ENCODE measurements at places on chromosomes 11 and 22.

DNA sequence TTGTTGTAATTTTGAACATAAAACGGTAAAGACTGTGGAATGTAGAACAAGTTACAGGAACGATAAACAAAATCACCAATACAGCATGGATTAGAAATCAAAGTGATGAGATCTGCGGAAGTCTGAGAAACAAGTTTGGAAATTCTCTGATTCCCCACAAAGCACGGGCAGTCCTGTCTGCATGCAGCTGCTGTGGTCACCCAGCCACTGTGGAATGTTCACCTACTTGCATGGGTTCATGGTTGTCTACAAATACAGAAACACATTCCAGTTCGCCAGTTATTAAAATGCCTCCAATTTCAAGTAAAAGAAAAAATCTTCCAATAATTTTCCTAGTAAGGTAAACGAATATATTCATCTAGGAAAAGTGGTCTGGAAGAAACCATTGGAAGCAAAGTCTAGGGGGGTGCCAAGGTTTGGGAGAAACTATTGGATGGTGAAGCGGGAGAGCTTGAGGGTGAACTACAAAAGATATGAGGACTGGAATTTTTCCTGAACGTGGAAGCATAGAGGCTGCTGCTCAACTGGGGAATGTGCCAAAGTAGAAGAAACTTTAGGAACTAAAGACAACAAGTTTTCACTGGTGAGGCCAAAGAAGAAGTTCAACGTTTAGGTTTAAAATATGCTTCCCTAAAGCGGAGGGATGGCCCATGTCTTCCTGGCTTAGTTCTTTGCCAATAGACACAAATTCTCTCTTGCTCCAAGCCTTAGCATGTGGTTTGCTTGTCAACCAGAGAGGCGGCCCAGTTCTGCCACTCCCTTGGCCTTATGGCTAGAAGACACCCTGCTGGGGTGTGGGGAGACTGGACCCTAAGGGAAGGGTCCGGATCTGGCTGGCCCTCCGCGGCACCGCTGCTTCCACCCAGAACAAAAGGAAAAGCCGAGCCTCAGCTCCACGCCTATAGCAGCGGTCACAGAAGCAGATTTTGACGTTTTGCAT lies 70.2 kb downstream of the CTTN start:
- no peak for DNase-seq

DNA sequence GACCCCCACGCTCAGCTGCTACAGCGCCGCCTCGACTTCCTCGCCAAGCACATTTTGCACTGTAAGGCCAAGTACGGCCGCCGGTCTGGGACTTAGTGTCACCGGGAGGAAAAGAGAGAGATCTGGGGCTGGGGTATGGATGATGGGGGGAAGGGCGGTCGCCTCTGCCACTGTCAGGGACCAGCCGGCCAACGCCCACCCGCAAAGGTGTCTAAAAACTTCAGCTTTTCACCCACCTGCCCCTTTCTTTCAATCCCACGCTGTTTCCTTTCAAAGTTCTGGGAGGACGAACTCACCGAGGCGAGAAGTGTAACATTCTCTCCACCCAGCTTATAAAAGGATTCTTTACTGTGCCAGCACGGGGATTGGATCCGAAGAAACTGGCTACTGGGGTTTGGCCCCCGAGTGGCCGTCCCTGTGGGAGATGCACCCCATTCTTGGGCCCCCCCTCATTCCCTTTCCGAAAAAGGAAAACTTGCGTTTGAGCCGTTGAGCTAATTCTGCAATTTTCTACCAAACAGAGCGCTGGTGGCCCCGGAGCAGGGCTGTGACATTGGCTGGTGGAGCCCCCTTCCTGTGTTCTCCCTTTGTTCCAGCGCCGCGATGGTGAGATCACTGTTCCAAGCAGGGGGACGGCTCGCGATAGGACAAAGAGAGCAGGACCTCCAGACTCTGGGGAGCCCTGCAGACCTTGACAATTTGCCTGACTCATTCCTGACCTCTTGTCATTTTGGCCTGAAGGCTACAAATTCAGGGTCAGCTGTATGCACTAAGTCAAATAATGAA lies 1.8 kb downstream of the FJX1 start:
- peak; percentile 62 for DNase-seq

DNA sequence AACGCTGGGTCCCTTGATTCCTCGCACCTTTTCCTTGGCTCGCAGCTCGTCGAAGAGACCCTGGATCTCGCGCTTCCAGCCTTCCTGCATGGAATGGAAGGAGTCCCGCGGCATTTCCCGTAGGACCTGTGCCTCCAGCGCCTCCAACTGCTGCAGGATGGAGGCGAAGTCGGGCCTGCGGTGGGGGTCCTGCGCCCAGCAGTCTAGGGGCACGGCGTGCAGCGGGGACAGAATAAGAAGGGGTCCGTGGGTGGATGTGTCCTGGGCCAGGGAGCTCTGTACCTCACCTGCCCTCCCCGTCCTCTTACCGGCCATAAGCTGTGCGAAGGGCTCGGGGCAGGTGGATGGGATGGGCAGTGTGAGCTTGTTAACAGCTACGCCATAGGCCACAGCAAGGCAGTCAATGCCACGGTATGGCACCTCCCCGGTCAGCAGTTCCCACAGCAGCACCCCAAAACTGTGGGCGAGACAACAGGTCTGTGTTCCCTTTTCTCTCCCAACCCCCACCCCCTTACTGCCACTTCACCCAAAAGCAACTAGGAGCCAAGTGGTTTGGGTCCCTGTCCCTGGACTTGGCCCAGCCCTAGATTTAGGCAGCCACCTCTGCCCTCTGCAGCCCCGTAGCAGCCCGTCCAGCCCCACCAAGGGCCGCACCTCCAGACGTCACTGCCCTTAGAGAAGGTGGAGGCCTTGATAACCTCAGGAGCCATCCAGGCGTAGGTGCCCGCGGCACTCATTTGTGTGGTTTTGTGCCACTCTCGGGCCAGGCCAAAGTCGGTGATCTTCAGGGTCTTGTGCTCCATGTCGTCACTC lies 6.2 kb downstream of the MAP3K11 start:
- no peak for DNase-seq

- DNase-seq, result no peak
Observed at GRCh38 chr22:23063539-23064380, 6.6 kb upstream of the GNAZ start.

DNA sequence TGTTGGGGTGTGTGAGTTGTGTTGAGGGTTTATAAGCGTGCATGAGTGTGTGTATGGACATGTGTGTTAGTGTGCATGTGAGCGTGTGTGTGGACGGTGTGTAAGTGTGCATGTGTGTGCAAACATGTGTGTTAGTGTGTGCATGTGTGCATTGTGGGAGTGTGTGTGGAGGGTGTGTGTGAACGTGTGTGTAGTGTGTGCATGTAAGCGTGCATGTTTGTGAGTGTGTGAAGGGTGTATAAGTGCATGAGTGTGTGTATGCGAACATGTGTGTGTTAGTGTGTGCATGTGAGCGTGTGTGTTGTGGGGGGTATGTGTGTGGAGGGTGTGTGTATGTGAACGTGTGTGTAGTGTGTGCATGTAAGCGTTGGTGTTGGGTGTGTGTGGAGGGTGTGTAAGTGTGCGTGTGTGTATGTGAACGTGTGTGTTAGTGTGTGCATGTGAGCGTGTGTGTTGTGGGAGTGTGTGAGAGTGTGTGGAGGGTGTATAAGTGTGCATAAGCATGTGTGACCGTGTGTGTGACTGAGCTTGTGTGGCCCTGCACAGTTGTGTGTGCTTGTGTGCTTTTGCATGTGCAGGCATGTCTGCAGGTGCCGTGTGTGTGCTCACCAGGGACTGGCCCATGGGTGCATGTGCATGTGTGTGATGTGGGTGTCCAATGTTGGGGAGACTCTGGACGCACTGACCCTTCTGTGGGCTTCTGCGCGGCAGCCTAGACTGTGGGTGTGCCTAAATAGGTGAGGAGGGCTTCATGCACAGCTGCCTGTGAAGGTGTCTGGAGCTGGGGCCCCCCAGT lies 866.2 kb downstream of the TBC1D22A start:
- no peak for DNase-seq

- DNase-seq, result no peak
Observed at GRCh38 chr11:26993965-26994457, at the start of gene FIBIN. TSS of gene FIBIN (plus strand) at chr11:26994112. CDS start at chr11:26994527, 415 bp downstream.

- DNase-seq, result no peak
Observed at GRCh38 chr11:21494946-21495345, 697.9 kb upstream of the ANO5 start.

DNA sequence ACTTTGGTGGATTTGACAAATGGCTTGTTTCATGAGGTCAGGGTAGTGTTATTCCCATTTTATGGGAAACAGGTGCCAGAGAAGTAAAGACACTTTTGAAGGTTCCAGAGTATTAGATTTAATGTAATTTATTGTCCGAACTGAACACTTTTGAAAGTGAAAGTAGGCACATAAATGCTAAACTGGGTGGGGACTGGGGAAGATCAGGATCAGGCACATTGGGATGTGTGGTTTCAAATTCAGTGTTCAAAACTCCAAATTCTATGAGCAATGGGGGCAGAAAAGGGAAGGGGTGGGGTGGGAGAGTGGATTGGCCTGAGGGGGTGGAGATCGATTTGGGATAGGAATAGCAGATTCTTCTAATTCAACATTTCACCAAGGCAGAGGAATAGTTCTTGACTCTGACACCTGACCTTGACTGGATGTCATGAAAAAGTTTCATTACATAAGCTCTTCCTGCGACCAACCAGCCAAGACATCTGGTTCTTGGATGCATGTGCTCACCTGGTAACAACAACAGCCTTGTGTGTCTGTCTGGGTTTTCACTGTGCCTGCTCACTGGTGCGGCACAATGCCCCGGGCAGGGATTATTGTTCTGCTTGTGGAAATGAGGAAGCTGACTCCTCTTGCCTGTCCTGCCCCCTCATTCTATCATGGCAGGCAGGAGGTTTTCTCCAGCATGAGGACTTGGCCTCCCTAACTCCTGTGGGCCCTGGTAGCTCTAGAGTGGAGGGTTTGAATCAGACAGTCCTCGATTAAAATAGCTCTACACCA lies 10.8 kb downstream of the PPFIBP2 start:
- DNase-seq, result no peak

GRCh38 chr11:102994105-102994504 lies 38.6 kb upstream of the MMP13 start:
- no peak for DNase-seq

DNA sequence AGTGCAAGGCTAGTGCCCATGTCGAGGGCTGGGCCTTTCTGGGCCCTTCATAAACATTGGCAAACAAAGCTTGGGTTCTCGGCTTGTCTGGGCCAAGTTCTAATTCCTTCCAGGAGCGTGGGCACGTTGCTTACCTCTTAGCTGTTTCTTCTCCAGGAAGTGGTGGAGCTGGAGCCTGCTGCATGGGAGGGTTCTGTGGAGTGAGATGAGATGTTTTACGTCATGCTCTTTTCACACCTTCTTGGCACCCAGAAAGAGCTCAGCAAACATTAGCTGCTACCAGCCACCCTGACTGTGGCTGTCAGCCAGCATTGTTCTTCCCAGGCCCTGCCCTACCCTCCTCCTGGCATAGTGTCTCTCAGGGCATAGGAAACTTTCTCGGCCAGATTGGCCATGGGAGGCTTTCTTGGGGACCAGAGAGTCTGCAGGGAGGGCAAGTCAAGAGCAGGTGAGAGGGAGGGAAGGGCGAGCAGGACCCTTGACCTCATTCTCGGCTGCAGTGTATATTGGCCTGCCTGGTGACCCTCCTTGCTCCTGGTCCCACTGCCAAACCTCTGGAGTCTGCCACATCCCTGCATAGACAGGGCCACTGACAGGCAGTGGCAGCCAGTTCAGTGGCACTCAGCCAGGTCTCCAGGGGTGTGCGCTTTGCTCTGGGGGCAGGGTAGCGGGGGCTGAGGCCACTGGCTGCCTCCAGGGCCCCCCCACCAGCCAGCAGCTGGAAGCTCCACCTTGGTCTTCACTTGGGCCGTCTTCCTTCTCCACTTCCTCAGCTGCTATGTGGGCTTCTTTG lies 98.8 kb downstream of the BCR start:
- no peak for DNase-seq

GRCh38 chr11:58965246-58965985 lies 26.1 kb downstream of the GLYATL1 start:
- DNase-seq, result no peak

GRCh38 chr11:34810107-34810562 lies 106.0 kb downstream of the APIP start:
- DNase-seq, result no peak

DNA sequence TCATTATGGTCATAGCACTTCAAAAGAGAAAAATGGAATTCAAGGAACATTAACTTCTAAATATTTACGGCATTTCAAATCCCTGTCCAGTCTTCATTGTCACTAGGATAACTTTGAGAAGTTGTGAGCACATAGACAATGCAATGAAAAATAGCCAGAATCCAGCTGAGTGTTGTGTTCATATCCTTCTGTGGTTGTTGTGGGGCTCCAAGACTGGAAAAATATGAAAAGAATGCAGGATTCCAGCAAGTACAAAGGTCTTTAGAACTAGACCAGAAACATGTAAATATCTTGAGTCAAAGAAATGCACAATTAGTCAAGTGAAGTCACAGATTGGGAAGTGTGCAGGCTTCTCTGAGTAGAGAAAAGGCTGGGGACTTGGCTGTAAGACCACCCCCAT lies 68.7 kb downstream of the WT1 start:
- DNase-seq, result no peak

DNA sequence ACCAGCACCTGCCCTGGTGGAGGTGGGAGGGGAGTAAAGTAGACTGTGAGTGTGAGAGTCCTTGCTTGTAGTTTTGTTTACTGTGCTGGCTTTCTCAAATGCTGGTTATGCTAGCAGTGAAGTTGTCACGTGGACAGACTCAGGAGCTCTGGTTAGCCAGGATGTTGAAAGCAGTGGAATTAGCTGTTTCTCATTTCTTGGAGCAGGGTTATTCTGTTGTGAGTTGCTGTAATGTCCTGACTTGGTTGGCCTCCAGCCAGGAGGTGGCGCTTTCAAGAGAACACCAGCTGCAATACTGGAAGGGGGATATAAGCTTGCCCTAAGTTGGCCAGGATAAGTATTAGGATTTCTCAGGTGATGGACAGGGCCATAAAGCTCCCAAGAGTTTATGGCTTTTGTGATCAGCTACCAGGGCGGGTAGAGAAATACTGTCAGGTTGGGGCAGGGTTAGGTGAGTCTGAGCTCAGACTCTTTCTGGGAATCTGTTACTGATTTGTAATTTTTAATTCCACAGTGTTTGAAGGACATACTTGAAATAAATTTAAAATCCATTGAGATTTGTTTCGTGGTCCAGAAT lies 13.7 kb downstream of the CYP2D6 start:
- no peak for DNase-seq

DNA sequence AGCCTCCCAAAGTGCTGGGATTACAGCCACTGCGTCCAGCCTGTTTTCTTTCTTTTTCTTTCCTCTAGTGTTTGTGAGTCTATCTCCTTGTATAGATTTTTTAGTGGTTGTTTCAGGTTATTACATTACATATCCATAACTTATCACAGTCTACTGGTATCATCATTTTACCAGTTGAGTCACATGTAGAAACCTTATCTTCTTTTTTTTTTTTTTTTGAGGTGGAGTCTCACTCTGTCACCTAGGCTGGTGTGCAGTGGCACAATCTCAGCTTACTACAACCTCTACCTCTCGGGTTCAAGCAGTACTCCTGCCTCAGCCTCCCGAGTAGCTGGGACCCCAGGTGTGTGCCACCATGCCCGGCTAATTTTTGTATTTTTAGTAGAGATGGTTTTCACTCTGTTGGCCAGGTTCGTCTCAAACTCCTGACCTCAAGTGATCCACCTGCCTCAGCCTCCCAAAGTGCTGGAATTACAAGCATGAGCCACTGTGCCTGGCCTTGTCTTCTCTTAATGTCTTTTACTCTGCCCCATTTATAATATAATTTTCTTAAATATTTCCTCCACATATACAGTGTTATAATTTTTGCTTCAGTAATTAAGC lies 11.0 kb downstream of the CDC45 start:
- no peak for DNase-seq
